ENCODE measurements at places on chromosomes 3 and 15. TPM values are rescaled to one million over a fixed set of nuclear protein-coding genes. Genes with fewer than 3 reads are reported as not detected.

LMLN gene
- polyA plus RNA-seq: 6.4 TPM

KLHL40 gene
- polyA plus RNA-seq: not detected

GRCh38 chr3:56012721-56013120, 455.5 kb downstream of the ERC2 start:
- DNase-seq: no peak

DNA sequence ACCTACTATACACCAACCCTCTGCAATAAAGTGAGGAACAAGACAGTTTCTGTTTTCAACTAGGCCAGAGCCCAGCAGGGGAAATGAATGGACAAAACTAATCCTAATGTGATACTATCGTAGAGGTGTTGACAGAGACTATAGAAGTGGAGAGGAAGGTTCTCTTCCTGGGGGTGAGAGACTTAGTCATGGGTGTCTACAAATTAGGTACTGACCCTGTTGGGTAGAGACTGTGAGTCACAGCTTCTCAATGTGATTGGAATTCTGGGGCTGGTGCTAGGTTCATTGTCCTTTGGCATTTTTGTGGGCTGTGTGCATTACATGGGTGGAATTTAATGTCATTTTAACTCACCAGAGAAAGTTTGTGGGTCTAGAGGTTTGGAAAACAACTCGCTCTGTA, 79.3 kb downstream of the ADAMTSL3 start:
- DNase-seq: no peak

- DNase-seq: no peak
These were observed 27.7 kb downstream of the SRP14 start for GRCh38 chr15:40011303-40011702.

DNA sequence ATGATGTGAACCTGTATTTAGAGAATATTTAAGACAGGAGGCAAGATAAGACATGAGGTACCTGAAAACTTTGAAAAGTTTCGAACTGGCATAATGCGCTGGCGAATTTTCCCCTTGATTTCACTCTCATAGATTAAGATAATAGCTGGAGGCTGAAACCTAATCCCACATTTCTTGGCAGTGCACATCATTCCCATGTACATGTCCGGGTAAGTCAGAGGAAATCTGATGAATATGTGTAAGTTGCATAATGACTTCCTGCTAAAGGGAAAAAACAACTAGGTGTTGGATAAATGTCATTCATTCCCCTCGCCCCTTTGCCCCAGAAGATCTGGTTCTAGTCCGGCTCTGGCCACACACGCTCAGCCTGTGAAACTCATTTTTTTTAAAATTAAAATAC, 3.6 kb downstream of the CEP19 start:
- DNase-seq: no peak

DNA sequence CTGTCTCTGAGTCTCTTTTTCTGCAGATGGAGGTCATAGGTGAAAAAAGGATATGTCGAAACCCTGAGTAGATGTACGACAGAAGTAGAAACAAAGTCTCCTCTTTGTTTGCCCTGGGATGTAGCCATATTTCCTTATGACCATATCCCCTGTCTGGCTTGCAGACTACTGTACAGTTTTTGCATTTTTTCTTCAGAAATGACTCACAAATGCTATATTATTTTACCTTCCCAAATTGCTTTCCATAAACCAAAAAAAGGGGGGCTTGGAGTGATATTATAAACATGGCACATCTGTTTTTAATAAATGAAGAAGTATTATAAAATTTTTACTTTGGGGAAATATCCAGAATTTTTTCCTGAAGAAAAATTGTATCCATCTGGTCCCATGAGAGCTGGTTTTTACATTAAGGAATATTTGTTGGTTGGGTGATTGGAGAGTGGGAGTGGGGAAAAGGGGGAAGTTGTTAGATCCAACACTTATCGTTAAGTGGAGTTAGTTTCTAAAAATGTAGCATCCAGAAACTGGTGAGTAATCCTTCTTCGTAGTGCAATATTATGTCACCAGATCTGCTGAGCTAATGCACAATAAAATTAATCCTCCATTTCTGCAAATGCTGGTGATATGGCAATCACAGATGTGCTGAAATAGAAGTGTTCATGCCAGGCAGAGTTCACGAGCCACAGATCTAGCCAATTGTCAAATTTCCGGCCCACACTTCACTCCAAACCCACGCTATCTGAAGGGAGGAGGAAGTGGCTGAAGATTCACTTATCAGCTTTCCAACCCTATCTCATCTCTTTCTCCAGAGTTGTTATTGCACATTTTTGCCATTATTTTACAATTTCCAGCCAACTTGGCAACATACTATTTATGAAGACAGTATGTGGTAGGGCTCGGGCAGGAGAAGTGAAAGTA, 313.6 kb upstream of the ATP11B start:
- DNase-seq: no peak

DNA sequence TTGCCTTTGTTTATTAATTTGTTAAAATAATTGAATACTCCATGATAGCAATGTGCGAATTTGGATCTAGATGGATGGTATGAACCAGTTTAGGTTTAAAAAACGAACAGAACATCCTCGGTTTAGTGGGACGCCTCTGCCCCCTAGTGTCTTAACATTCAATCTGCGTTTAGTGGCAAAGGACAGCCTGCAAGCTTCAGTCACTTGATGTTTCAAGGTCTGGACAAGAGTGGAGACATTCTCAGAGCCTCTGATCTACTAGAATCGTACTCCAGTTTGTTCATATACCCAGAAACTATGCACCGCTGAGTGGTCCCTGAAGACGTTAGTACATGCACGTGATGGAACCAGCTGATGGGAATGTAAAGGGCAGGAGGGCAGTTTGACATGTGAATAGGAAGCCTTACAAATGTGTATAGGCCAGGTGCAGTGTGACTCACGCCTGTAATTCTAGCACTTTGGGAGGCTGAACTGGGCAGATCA, 17.8 kb upstream of the ATP13A4 start:
- peak; percentile 37 for DNase-seq

DNA sequence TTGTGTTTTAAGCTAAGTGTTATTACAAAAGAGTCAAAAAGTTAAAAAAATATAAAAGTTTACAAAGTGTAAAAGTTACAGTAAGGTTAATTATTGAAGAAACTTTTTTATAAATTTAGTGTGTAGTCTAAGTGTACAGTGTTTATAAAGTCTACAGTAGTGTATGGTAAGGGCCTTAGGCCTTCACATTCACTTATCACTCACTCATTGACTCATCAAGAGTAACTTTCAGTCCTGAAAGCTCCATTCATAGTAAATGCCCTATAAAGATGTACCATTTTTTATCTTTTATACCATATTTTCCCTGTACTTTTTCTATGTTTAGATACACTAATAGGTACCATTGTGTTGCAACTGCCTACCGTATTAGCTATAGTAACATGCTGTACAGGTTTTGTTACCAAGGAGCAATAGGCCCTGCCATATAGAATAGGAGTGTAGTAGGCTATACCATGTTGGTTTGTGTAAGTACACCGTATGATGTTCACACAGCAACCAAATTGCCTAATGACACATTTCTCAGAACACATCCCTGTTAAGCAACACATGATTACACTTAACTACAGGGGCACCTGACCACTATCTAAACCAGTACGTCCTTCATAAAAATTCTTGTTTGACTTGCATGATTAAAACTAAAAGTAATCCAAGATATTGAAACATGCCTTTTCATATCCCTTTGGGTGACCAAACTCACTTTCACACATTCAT, 17.2 kb downstream of the RAD18 start:
- DNase-seq: no peak

DNA sequence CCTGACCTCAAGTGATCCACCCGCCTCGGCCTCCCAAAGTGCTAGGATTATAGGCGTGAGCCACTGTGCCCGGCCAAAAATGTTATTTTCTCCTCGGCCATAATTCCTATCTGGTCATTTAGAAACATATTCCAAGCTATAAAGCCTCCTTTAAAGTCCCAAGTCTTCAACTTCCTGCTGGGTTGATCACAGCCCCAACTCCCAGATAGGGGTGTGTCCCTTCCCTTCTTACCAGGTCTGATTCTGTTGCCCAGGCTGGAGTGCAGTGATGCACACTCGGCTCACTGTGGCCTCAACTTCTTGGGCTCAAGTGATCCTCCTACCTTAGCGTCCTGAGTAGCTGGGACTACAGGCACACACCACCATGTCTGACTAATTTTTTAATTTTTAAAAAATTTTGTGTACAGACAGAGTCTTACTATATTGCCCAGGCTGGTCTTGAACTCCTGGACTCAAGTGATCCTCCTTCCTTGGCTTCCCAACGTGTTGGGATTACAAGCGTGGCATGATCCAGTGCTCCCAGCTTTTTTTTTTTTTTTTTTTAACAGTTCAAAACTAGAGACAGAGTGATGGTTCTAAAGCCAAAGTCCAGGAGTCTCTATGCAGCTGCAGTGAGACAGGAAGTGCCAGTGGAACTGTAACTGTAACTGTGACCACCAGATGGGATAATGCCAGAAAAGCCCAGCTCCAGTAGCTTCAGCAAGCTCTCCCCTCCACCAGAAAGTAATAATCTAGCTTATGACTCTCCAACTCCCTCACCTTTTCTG, 8.2 kb upstream of the PRKAR2A start:
- DNase-seq: no peak

Measured in left renal cortex interstitium (tissue), 4 donors.